ENCODE measurements at places on chromosomes 5 and 9. TPM values are rescaled to one million over a fixed set of nuclear protein-coding genes. Genes with fewer than 3 reads are reported as not detected.

SLC24A2 gene
- 0.12 TPM for total RNA-seq

DBH gene
- 0.10 TPM for total RNA-seq

SLC46A2 gene
- total RNA-seq = 0.14 TPM

PPP3R2 gene
- total RNA-seq = 0.22 TPM

TPPP gene
- 3.6 TPM for total RNA-seq

SERF1A gene
- 24.6 TPM for total RNA-seq

PHF24 gene
- total RNA-seq = 0.88 TPM

AFAP1L1 gene
- total RNA-seq = 6.4 TPM

SLC22A4 gene
- 1.3 TPM for total RNA-seq

TTC33 gene
- total RNA-seq = 15.8 TPM

OR2S2 gene
- total RNA-seq = not detected

SLC9A3 gene
- 6.4 TPM for total RNA-seq

ISCA1 gene
- 33.2 TPM for total RNA-seq

RAB3C gene
- 10.1 TPM for total RNA-seq

NPR3 gene
- total RNA-seq = 116 TPM

ECSCR gene
- not detected for total RNA-seq

IFNK gene
- total RNA-seq = not detected

SOHLH1 gene
- total RNA-seq = not detected

JAKMIP2 gene
- total RNA-seq = 13.8 TPM

GARIN3 gene
- total RNA-seq = not detected

PCDHB11 gene
- 3.3 TPM for total RNA-seq

TLR4 gene
- total RNA-seq = 2.7 TPM

SHROOM1 gene
- total RNA-seq = 7.6 TPM

BTNL8 gene
- 0.87 TPM for total RNA-seq

TCF7 gene
- total RNA-seq = 11.7 TPM

NXNL2 gene
- 1.8 TPM for total RNA-seq

MCIDAS gene
- total RNA-seq = 0.17 TPM
